ENCODE measurements at places on chromosomes 5 and 9. TPM values are rescaled to one million over a fixed set of nuclear protein-coding genes. Genes with fewer than 3 reads are reported as not detected.

The BTNL8 gene
- 0.17 TPM for total RNA-seq

The CCDC187 gene
- not detected for total RNA-seq

- no peak for DNase-seq
These were observed 105.2 kb downstream of the ZNF608 start for GRCh38 chr5:124641154-124641792.

DNA sequence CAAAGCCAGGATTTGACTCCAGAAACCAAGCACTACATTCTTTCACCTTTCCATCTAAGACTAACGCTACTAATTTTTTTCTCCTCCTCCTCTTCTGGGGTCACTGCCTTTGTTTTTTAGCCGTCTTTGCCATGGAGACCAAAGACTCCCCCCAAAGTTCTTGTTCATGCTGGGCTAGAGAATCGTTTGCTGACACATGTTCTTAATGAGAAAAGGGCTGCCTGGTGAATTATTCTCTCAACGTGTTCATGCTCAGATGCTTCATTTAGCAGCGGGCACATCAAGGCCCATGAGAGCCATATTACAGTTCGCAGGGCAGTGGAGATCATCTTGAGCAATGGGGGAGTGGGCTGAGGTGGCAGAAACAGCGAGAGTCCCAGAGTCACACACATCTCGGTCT, 134.9 kb downstream of the SLIT3 start:
- no peak for DNase-seq

GRCh38 chr9:137311171-137311985, 9.3 kb upstream of the NRARP start:
- no peak for DNase-seq

DNA sequence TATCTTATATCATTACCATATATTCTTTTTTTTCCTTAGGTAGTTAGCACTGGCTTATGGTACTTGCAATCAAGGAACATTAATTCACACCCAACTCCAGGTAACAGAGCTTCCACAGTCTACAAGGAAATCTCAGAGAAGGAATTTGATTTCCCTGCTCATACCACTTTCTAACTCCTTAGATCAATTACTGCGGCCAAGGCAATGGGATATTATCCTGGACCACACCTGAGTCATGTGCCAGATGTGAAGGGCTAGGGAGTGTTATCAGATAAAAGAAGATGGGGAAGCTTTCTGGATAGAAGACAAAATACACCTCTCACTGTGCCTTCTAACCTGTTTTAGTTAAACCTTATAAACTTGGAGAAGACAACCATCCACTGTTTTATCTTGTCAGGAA, 181.2 kb downstream of the CCDC192 start:
- no peak for DNase-seq

DNA sequence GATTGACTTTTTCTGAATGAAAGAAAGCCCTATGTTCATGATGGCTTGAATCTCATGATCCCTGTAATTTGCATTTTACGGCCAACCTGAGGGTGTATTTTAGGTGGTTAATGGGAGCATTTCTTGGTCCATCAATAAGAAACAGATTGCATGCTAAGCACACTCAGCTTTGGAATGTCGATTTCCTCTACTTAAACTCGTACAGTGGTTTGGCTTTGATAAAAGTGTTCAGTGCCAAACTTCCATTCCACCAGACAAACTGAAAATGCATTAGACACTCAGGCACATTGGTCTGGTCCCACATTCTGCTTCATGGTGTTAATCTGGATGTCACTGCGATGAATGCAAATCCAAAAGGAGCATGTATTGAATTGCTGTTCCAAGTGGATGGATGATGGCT, 77.0 kb downstream of the VCAN start:
- DNase-seq = no peak

DNA sequence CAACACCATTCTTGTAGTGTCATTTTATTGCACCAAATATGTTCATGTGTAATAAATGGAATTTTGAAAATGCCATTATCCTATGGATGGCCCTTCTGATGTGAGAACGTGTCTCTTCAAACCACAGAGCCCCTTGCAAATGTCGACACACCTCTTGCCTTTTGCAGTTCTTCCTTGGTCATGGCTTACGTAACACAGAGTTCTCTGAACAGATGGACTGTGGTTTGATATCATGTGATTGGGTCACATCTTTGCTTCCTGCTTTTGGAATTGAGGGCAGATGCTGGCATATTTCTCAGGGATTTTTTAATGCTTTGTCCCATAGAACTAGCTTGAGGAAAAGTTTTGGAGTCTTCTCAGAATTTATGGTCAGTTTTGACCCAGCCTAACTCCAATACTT, 4.6 kb downstream of the TGFBR1 start:
- no peak for DNase-seq
